ENCODE measurements at places on chromosomes 5 and 9.

- DNase-seq: no peak
These were observed 5.3 kb downstream of the C1QTNF3 start for GRCh38 chr5:34037726-34038125.

DNA sequence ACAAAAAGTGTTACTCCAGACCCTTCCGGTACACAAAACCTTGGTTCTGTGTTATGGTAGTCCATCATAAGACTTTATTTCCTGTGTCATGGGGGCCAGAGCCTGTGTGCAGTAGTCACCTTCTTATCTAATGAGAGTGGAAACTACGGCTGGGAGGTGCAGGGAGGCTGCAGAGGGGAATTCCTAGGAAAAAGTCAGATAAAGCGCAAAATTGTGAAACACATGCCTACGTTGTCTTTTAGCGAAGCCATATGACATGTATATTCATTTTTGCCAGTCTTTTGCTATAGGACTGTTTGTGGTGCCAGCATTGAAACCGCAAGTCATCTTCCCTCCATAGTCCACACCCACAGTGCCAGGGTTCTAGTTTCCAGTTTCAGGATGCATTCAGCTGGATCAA is 80.7 kb downstream of the PPARGC1B start:
- DNase-seq: no peak

GRCh38 chr9:88831713-88832407 is 159.4 kb upstream of the S1PR3 start:
- no peak for DNase-seq

GRCh38 chr5:136014049-136015002 is 14.5 kb upstream of the TGFBI start:
- DNase-seq: no peak

- no peak for DNase-seq
These were observed 11.2 kb downstream of the MRPS27 start for GRCh38 chr5:72308853-72309191.

- DNase-seq: no peak
These were observed 244.8 kb upstream of the HAPLN1 start for GRCh38 chr5:83965441-83965840.

DNA sequence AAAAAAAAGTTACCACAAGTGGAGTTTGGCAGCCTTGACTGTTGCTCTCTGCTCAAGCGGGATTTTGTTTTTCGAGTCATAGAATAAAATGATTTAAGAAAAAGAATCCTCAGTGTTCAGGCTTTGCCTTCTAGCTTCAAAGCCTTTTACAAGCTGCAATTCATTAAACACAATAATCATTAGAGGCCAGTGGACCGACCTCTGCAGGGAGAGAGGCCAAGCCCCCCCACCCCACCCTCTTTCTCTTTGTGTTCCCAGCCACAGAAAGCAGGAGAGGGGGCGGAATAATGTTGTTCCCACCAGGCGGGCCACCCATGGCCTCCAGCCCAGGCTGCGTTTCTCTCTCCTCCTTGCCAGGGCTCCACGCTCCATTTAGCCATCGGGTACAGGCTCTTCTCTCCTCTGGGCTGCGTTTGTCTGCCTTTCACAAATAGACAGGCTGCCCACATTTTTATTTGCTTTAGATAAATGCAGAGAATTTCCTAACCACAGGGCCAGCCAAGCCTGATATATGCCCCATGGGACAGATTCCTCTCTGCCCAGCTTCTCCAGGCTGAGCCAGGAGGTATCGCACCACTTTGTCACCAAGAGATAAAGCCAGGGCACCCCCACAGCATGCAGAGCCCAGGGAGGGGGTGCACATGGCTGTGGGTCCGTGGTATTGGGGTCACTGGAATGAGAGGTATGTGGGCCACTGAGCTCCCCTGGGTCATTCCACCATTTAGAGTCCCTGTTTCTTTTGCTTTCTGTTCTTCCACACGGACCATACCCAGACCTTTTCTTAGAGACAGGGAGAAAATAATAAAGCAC is 318.8 kb downstream of the PIK3R1 start:
- DNase-seq: no peak

DNA sequence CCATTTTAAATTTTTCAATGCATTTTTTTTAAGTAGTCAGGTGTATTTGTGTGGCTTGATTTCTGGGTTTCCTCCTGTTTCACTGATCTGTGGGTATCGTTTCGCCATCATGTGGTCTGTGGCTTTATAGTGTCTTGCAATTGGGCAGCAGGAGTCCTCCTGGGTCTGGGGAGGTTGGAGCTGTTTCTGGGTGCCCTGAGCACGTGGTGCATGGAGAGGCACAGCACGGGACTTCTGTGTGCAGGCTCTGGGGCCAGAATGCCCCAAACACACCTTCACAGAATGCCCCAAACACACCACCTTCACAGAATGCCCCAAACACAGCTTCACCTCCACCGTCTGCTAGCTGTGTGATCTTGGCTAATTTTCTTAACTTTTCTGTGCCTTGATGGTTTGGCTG is 82.6 kb upstream of the COL5A1 start:
- no peak for DNase-seq

- DNase-seq: no peak
These were observed 187.0 kb upstream of the ADCY2 start for GRCh38 chr5:7208938-7209337.

- DNase-seq: no peak
These were observed 205.0 kb upstream of the IER5L start for GRCh38 chr9:129383019-129383560.

Data from H54 (cell line).